ENCODE measurements at places on chromosomes 12 and 14.

GRCh38 chr12:79407671-79408622 lies 282.8 kb downstream of the PAWR start:
- peak; percentile 20 for DNase-seq

GRCh38 chr12:131413006-131413405 lies 297.9 kb upstream of the SFSWAP start:
- no peak for DNase-seq

GRCh38 chr12:131171029-131171428 lies 217.3 kb downstream of the ADGRD1 start:
- no peak for DNase-seq

DNA sequence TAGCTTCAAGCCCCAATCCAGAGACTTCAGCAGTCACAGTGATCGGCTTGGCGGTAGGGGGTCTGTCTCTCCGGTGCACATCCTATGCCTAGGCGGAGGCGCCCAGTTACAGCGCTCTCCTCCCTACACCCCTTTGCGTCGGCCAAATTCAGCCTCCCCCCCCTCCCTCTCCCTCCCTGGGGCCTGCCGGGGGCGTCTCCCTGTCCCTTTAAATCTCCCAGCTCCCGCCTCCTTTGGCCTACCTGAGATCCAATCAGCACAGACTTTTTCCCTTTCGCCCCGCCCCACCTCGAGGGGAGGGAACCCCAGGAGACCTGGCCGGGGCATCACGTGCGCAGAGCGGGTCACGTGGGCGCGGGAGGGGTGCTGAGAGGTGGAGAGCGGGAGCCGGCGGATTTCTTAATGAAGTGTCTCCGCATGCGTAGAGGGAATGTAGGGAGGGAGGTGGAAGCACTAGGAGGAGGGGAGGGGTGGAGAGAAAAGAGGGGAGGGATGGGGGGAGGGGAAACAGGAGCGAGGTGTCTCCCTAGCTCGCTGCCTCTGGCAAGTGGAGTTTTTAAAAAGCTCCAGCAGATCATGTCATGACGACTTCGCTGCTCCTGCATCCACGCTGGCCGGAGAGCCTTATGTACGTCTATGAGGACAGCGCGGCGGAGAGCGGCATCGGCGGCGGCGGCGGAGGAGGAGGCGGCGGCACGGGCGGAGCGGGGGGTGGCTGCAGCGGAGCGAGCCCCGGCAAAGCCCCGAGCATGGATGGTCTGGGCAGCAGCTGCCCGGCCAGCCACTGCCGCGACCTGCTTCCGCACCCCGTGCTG lies at the start of gene HOXC13:
TSS of gene HOXC13 (plus strand) at position 506 of the 815 bp plus-strand sequence. CDS start at position 582, 76 bp downstream.
- peak; percentile 55 for DNase-seq

DNA sequence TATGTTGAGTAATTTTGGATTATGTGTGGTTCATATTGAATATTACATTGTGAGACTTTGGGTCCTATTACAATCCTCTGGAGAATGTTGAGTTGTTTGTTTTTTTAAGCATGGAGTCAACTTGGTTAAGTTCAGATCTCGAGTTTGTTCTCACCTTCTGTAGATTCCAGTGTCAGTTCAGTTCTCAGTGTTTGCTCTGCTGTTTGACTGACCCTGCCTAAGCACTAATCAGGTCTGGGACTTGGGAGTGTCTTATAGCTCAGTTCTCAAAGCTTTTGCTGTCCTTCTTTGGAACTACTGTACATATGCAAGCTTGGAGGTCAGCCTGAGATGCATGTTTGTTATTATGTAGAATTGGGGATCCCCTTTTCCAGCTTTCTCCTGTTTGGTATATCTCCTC lies 63.1 kb downstream of the DIP2B start:
- no peak for DNase-seq

- no peak for DNase-seq
Observed at GRCh38 chr12:14892726-14893505, 7.3 kb upstream of the MGP start.

- peak; percentile 65 for DNase-seq
Observed at GRCh38 chr14:92323011-92323915, at the start of gene SLC24A4. TSS of gene SLC24A4 (plus strand) at chr14:92323165. CDS start at chr14:92323831, 666 bp downstream.

DNA sequence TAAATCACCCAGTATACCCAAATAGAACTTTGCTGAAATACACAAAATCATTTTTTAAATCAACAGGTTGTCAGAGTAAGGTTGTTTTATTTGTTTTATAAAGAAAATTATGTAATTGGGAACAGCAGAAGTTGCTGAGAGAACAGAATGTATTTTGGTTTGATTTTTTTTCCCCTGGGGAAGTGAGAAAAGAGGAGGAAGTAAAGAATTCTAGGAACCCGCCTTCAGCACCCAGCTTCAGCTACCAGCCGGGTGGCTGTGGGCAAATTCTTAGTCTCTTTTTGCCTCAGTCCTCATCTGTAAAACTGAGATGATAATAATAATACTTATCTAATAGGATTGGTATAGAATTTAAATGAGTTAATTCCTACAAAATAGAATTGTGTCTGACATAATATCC lies 119.4 kb downstream of the SRGAP1 start:
- no peak for DNase-seq

DNA sequence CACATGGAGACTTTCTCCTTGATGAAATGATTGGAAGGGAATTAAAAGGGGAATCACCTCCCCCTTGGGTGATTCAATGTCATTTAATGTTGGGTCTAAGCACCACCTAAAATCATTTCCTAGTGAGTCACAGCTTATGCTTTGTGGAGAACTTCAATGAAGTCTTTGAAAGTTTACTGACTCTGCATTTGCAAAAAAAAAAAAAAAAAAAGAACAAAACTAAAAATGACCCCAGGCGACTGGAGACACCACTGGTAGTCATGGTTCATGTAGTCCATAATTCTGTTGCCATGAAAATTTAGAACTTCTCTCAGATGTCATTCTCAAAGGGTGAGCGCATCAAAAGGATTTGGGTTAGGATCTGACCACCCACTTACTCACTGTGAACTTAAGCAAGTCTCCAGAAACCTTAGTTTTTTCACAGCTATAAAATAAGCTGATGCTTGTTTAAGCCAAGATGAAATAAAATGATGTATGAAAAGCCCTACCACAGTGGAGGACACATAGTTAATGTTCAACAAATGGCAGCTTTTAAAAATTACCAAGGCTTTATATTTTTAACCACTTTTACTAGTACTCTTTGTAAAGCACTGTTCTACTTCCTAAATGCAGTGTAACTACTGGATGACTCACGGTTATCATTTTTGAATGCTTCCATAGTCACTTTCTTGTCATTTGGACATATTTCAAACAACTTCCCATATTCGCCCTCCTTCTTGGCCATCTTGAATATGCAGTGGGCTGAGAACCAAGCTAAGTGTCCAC lies 18.1 kb upstream of the KSR2 start:
- DNase-seq, result no peak

DNA sequence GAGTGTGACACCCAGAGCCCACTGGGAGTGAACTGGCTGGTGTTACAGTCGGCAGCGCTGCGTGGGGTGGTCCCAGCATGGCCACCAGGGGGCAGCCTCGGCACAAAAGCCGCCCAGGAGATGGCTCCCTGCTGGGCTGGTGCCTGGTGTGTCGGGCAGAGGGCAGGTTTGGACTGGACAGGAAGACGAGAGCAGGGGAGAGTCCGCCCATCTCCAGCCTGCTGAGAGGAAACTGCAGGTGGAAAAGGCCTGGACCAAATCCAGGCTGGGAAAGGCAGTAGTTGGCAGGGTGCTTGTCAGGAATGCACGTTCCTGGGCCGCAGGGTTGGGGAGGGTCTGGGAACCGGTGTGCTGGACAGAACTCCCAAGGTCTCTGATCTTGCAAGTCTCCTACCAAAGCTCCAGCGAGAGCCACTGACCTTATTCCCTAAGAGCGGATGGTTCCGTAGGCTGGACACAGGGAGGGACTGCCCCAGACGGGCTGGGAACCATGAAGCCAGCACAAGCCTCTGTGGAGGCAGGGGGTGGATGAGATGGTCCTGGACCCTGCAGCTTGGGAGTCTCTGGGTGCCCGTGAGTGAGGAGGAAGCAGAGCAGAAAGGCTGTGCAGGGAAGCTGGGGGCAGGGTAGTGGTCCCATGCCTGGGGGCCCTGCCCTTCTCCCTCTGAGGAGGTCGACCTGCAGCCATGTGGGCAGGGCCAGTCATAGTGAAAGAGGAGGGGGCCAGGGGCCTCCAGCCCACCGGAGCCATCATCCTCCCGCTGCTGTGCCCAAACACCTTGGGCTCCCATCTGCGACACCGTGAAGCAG lies 1.8 kb downstream of the AHNAK2 start:
- DNase-seq, result peak; percentile 90

- no peak for DNase-seq
Observed at GRCh38 chr14:55593698-55594097, 13.7 kb downstream of the KTN1 start.

- no peak for DNase-seq
Observed at GRCh38 chr14:81533212-81533535, 479 bp downstream of the SEL1L start.

- no peak for DNase-seq
Observed at GRCh38 chr14:59046746-59047145, 141.7 kb upstream of the DAAM1 start.

GRCh38 chr12:91622981-91623380 lies 440.4 kb upstream of the DCN start:
- DNase-seq, result no peak

- no peak for DNase-seq
Observed at GRCh38 chr12:54127538-54128259, 61.1 kb downstream of the SMUG1 start.

DNA sequence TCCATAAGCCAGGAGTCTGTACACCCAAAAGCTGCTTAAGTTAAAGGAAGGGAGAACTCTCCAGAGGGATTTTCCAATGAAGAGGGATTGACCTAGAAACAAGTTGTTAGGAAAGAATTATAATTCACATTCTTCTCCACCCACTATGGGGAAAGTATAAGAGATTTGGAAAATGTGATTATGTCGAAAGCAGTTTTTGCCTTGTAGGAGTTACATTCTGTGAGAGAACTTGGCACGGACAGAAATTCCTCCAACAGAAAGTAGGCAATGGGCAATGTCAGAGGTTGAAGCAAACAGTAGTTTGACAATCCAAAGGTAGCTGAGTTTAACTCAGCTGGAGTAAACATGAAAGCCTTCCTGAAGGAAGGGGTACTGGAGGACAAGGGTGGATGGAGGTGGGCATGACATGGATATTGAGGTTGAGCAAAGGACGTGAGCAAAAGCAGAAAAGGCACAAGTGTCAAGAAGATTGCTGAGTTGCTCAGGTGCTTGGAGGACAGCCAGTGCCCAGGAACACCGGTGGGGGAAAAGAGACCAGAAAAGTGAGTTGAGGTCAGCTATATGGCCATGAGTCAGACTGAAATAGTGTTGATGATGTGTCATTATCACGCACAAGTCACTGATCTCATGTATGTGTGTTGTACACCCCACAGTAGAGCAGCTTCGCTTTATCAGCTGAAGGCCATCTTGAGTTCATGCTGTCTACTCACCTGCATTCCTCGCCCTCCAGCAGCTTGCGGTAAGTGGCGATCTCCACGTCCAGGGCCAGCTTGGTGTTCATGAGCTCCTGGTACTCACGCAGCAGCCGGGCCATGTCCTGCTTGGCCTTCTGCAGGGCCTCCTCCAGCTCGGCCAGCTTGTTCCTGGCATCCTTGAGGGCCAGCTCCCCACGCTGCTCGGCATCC lies 4.0 kb downstream of the KRT5 start:
- DNase-seq, result no peak

GRCh38 chr12:84661786-84662185 lies 250.8 kb downstream of the SLC6A15 start:
- DNase-seq, result no peak

- DNase-seq, result no peak
Observed at GRCh38 chr12:66050610-66051009, 79.9 kb downstream of the LLPH start.

GRCh38 chr14:92520102-92521057 lies 6.8 kb downstream of the RIN3 start:
- peak; percentile 60 for DNase-seq

DNA sequence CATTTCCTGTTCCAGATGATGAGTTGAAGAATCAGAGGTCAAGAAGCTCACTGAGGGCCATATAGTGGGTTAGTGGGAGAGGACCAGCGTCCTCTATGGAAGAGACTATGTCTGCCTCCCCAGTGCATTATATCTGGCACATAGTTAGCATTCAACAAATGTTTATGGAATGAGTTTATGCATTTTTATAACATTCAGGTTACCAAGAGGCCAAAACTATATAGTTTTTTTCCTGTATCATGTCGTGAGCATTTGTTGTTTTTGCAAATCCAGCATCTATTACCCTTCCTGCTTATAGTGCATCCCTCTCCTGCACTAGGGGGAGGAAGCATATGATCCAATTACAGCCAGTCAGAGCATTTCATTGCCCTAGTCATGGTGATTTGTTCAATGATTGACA lies 60.6 kb downstream of the SUDS3 start:
- DNase-seq, result no peak

DNA sequence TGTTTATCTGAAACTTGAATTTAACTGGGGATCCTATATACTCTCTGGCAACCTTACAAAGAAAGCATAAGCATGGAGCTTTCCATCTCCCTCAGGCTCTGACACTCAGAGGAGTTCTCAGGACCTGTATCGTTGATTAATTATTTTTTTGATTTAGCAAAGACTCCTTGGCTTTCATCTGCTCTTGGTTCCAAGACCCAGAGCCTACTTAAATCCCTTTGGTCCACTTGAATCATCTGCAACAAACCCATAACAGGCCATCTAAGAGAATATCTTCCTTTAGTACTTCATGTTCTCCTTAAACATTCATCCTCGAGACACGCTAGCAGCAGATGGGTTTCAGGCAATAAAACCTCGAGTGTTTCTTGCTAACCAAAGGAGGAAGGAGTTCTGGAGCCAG lies 85.4 kb downstream of the ZFP36L1 start:
- DNase-seq, result no peak

DNA sequence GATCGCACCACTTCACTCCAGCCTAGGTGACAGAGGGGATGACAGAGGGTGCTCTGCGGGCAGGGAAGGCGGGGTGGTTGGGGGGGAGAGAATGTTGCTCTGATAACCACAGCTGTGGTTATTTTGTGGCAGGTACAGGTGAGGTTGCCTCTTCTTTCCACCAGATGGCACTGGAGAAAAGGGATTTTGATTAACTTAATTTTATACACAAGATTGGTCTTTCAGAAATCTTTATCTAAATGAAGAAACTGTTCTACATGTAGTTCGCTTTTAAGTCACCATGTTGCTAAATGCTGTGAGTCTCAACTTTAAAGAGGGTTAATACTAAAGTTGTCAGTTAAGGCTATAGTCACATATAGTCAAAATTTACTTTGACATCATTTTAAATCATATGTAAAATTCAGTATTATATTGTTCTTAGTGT lies 25.7 kb downstream of the FGF23 start:
- no peak for DNase-seq

- no peak for DNase-seq
Observed at GRCh38 chr14:96072076-96072475, 32.9 kb downstream of the C14orf132 start.

GRCh38 chr14:74868739-74869138 lies 7.2 kb downstream of the PROX2 start:
- no peak for DNase-seq

DNA sequence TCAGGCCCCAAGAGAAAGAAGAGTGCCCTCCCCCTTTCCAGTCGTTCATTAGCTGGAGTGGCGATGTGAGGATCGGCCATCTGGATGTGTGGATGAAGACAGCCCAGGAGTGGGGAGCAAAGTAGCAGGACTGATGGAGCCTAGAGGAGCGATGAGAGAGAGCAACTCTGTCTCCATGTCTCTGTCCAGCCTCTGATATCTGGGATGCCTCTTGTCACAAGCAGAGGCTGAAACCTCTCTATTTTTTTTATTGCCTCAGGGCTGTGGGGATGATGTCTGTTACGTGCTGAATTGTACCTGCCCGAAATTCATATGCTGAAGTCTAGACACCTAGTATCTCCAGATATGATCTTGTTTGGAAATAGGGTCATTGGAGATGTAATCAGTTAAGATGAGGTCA lies 2.7 kb downstream of the SERPINA11 start:
- no peak for DNase-seq

Measured in GM13976 (cell line).